Fibroblast of the aortic adventitia (primary cell): ENCODE measurements at places on chromosomes 2 and 18. TPM values are rescaled to one million over a fixed set of nuclear protein-coding genes. Genes with fewer than 3 reads are reported as not detected.

Gene DPYSL5
- total RNA-seq, result not detected in 2 replicates

Gene FECH
- total RNA-seq, result 13.8 and 29.9 TPM in 2 replicates

Gene NDC80
- 5.0 and 43.5 TPM in 2 replicates for total RNA-seq

Gene TCF4
- total RNA-seq, result 105 TPM in 2 replicates

Gene SULT1C2
- total RNA-seq, result 0.27 and 2.6 TPM in 2 replicates
